Hematopoietic multipotent progenitor cell treated with erythropoietin and hydrocortisone succinate and interleukin-3 and kit ligand, for 8 days (in vitro differentiated cells): ENCODE measurements at places on chromosomes 13 and 19.
A peak's percentile ranks its signal among the peaks of the same experiment; 100 is the strongest.

GRCh38 chr13:111913761-111914140, 153.2 kb upstream of the SOX1 start:
- DNase-seq: no peak

DNA sequence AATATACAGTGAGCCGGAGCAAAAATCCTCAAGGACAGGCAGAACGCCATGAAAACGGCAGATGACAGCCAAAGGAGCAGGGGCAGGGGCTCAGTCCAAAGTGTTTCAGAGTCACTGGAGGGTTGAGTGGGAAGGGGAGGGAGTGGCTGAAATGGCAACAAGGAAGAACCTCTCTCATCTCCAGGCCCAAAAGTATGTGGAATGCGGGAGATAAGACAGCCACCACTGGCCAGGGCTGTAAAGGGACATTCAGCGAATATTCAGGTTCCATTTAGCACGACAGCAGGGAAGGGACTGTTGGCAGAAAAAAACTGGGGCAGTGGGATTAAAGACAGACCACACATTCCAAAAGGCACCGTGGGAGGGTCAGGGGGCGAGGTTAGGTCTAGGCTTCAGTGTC, 48.4 kb downstream of the USPL1 start:
- no peak for DNase-seq

GRCh38 chr19:1445932-1446712, 3.8 kb upstream of the APC2 start:
- no peak for DNase-seq

- no peak for DNase-seq
These were observed 726.4 kb upstream of the PCDH20 start for GRCh38 chr13:62142048-62142447.

- DNase-seq: no peak
These were observed 137.5 kb downstream of the SLITRK6 start for GRCh38 chr13:85661675-85662074.

DNA sequence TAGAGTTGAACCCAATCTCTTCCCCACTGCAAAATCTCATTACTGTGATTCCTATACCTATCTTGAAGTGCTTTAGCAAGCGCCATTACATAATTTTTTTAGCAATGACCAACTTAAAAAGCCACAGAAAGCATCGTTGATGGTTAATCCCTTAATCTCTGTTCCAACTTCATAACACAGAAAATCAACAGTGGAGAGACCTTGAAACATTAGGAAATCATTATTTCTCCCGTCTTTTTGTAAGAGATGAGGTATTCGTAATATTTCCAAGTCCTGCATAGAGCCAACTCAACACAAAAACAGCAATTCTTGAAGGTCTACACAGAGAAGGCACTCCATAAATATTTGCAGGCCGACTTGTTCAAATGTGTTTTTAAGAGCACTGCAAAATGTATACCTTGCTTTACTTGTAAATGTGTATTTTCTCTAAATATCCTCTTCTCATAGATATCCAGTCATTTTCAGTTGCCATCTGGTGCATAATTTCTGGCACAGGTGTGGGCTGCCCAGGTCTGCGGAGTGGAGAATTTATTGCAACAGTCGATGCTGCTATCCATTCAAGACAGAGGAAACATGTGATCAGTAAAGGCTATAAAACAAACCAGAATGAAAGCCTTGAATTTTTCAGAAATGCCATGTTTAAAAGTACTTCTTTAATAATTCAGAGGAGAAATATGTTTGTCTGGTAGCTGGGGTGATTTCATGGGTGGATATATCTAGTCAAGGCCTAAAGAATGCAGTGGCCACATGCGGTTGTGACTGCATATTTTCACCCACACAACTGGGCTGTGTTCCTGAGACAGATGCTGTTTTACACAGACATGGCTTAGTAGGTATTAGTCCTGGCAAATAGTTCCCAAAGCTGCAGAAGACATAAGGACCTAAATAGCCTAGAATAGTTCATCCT, 234.3 kb upstream of the STARD13 start:
- DNase-seq: no peak

DNA sequence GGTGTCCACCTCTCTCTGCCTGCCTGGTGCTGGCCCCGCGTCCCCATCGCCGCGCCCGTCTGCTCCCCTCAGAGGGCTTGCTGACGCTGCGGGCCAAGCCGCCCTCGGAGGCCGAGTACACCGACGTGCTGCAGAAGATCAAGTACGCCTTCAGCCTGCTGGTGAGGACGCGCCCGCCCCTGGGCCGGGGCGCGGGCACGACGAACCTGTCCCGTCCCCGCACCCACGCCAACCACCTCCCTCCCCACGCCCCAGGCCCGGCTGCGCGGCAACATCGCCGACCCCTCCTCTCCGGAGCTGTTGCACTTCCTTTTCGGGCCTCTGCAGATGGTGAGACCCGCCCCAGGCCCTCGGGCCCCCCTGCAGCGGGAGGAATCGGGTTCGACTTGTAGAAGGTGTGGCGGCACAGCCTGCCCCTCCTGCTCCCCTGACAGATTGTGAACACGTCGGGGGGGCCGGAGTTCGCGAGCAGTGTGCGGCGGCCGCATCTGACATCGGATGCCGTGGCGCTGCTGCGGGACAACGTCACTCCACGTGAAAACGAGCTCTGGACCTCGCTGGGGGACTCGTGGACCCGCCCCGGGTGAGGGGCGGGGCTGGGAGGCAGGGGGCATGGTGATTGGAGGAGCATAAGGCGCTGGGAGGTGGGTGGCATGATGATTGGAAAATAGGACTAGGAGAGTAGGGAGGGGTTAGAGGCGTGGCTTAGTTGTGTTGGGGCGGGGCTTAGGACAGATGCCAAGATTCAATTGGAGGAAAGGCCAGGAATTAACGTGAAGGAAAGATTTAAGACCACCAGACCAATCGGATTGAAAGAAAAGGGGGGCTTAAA, 6.6 kb downstream of the EPS8L1 start:
- peak; percentile 75 for DNase-seq

- DNase-seq: peak; percentile 43
These were observed 64.2 kb upstream of the GTF2F2 start for GRCh38 chr13:45055902-45056648.

DNA sequence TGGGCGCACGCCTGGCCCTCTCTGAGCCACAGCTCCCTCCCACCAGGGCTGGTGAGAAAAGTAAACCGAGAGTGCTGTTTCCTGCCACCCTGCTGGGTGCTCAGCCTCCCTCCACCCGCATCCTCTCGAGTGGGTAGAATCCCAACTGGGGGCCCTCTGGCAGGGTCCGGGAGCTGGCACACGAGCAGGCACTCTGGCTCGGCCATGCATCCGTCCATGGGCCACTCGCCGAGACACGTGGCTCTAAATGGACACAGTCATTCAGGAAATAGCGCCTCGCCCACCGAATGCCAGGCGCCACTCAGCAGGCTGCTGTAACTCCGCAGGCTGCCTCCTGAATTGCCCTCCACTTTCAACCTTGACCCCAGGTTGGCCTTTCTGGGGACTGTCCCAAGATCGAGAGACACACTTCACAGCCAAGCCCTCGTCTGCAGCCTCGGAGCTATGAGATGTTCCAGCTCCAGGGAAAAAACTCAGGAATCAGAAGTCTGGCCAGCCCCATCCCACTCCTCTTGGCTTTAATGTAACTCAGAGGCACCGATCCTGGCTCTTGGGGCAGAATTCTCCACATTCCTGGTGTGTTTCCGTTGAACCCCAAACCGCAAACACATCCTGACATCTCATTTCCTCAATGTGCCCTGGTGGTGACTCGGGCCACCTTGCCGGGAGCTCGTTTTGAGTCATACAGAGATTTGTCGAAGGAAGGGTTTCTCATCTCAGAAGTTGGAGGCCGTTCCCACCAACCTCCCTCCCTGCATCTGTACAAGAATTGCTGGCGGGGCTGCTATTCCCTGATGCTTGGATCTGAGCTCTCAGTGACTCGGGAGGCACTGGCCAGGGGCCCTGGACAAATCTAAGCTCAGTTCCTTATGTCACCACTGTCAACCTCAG, 14.1 kb downstream of the KLF2 start:
- DNase-seq: no peak

DNA sequence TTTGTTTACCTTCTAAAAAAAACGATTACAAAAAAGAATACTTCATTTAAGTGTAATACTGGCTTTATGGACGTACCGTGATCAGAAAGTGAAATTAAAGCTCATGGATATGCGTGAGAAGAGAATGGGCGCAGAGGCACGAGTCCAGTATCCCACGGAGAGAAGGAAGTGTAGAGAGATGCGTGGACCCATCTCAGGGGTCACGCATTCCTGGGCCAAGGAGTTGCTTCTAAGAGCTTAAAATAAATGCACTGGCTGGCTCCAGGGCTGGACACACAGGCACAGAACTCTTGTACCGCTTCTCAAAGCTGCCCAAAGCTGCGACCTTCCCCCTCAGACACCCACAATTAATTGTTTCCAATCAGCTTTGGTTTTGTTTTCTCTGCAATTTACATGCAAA, 8.7 kb upstream of the SPC24 start:
- no peak for DNase-seq

DNA sequence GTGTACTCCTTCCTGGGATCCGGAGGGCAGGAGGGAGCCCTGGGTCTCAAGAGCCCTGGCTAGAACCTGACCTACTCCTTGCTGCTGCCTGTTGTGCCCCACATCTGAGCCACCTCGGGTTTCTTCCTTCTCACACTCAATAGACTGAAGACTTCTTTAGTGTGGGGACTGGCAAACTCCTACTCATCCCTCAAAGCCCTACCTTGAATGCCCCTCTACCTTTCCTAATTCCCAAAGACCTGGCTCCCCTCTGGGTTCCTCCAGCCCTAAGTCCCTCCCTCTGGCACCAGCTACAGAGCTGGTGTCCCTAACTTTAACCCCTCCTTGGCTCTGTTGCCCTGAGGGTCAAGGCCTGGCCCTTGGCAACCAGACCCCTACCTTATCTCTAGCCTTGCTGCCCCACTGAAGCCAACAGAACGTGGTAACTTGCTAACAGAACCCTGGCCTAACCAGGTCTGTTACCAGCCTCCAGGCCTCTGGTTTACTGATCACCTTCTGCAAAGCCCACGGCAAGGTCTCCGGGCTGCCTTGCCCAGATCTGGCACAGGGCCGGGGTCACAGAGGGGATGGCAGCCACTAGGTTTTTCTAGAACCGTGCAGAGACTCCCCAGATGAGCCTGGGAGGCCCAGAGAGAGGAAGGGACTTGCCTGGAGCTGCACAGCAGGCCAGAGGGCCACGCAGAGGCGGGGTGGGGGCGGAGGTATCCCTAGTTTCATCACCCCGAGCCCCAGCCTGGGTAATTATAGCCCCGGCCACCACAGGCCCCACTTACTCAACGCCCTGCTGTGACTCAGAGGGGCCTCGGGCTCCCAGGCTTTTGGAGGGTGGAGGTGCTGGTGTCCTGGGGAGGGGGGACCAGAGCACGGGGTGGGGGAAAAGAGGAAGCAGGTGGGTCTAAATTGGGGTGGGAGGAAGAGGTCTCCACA, 15.3 kb downstream of the ZBTB7A start:
- DNase-seq: no peak

DNA sequence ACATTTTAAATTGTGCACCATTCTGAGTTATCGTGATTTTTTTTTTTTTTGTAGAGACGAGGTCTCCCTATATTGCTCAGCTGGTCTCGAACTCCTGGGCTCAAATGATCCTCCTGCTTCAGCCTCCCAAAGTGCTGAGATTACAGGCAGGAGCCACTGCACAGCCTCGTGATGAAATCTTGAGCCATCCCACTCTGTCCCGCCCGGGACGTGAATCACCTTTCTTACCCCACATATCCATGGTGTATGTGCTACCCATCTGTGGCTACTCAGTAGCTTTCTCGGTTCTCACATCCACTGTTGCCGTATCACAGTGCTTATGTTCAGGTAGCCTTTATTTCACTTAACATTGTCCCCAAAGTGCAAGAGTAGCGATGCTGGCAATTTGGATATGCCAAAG, 26.5 kb downstream of the PAK4 start:
- no peak for DNase-seq

- DNase-seq: no peak
These were observed 69.8 kb upstream of the STARD13 start for GRCh38 chr13:33355201-33355895.

DNA sequence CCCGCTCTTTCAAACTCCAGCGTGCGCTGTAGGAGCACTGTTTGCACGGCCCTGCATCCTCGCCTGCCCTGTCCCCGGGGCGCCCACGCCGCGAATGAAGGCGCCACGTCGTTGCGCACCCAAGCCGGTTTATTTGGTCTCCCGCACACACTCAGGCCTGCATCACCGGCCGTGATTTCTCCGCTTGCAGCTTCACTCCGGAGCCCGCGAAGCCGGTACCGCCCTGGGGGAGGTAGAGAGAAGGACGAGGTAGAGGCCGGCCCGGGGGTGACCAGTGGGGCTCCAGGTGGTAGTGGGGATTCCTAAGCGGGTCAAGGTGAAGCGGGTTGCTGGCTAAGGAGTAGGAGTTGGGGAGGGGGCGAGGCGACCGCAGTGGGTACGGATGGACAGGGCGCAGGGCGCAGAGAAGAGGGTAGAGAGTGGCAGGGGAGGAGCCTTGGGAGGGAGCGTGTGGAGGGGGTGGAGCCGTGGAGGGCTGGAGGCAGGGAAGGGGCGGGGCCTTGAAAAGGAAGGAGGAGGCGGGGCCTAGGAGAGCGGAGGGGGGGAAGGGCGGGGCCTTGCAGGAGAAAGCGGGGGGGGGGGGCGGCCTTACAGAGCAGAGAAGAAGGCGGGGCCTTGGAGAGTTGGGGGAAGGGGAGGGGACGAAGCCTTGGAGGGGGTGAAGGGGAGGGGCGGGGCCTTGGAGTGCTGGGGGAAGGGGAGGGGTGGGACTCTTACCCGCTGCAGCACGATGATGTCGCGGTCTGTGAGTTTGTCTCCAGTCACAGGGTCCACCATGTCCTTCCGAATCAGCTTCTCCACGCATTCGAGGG, 24.6 kb downstream of the NOSIP start:
- DNase-seq: peak; percentile 53

DNA sequence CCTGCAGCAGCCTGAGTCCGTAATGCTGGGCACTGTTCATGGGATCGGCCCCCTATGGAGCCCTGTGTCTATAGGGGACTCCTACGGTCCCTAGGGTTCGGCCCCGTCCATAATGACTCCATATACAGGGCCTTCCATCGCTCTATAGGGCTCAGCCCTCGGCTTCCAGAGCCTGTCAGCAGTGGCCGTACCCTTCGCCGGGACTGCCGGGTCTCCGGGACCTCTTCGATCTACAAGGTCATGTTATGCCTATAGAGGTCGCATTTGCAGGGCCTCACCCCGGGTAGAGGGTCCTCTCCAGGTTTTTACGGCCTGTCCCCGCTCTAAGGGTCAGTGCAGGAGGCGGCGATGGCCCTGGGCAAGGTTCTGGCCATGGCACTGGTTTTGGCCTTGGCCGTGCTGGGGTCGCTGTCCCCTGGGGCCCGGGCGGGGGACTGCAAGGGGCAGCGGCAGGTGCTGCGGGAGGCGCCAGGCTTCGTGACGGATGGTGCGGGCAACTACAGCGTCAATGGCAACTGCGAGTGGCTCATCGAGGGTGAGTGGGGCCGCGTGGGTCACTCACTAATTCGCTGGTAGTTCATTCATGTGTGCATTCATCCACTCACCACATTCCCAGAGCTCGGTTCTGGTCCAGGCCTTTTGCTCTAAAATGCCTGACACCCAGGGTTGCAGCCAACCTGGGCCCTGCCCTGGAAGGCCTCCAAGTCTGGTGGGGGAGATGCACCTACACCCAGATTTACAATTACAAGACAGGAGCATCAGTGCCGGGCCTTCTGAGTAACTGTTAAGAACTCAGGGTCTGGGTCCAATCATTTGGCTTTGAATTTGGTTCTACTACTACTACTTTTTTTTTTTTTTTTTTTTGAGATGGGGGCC, 699 bp downstream of the MEGF8 start:
- DNase-seq: peak; percentile 35
